Left renal cortex interstitium (tissue), 4 donors: ENCODE measurements at places on chromosomes 11 and 22. TPM values are rescaled to one million over a fixed set of nuclear protein-coding genes. Genes with fewer than 3 reads are reported as not detected.

- DNase-seq, result no peak
These were observed 48.4 kb downstream of the CSTPP1 start for GRCh38 chr11:46984987-46985386.

DNA sequence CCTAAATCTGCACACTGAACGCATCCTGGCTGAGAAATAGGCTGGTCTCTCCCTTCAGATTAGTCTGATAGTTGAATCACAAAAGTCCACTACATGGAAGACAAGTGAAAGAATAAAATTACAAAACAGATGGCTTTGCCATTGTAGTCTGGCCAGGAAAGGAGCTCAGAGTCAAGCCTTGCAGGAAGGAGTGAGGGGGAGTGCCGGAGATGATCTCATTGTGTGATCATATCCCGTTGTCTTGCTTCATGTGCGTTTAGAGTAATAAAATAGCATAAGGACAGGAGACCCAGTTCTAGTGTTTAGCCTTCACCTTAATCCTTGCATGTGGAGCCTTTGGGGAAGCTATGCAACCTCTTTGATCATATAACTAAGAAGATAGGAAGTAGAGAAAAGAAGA lies 666.7 kb upstream of the RAG2 start:
- no peak for DNase-seq

DNA sequence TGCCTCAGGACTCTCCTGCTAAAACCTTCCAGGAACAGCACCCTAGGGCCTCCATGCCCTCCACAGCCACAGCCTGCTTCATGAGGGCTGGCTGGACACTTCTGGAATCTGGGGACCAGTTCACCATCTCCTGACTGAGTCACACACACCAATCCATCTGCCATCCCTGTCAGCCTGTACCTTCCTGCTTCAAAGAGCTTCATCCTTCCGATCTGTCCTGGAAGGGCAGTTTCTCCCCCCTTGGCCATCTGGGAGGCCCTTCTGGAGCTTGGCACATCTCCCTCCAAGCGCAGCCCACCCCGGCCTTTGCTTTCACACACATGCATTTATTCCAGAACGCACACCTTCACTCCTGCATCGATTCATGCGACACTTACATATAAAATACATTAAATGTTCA lies 13.0 kb downstream of the APBB1 start:
- no peak for DNase-seq

GRCh38 chr22:17957693-17958092 lies 66.7 kb downstream of the MICAL3 start:
- no peak for DNase-seq

- no peak for DNase-seq
These were observed 1568.5 kb downstream of the FAM181B start for GRCh38 chr11:81165164-81165563.

- DNase-seq, result no peak
These were observed 12.5 kb downstream of the MUC5B start for GRCh38 chr11:1235306-1235900.

DNA sequence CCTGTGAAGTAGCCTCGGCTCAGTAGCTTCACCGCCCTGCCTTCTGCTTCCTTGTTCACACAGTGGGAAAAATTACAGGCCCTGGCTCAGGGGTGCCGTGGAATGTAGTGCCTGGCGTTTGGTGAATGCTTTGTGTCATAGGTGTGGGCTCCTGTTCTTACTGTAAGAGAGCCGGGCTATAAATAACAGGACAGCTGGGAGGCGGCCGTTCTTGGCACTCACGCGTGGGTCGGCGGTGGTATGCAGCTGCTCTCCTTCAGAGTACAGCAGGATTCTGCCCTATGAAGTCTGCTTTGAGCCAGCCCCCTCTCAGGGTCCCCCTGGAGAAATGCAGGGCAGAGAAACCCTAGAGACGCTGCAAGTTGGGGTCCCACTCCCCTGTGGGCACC lies 84.2 kb downstream of the CTTN start:
- no peak for DNase-seq

GRCh38 chr22:20388200-20388599 lies 5.8 kb upstream of the ZNF74 start:
- no peak for DNase-seq

DNA sequence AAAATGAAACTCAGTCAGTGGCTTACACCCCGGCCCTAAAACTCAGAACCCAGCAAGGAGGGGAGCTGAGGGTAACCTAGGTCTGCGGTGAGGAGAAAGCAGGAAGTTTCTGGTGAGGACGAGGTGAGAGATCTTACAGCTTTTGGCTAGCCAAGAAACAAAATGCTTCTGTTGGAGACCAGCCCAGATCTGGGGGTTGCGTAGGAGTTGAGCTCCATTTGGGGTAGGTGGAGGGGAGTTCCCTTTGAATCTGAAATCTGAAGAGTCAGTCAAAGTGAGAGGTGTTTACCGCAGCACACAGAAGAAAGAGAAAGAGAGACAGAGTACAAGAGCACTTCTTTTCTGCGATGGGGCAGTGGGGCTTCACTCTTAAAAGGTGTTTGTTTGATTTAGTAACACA lies 29.6 kb downstream of the EHF start:
- no peak for DNase-seq

DNA sequence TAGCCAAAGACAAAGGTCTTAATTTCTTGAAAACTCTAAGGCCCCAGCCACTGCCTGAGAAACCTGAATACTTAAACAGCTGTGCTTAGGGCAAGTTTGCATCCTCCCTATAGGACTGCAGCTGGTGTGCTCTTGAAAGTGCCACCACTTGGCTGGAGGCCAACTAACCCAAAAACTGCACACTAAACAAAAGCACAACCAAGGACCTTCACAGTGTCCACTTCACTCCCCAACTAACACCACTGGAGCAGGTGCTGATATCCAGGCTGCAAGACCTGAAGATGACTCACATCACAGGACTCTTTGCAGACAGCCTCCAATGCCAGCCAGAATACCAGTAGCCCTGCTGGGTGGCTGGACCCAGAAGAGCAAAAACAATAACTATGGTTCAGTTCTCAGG lies 357.7 kb upstream of the ARHGAP42 start:
- no peak for DNase-seq

DNA sequence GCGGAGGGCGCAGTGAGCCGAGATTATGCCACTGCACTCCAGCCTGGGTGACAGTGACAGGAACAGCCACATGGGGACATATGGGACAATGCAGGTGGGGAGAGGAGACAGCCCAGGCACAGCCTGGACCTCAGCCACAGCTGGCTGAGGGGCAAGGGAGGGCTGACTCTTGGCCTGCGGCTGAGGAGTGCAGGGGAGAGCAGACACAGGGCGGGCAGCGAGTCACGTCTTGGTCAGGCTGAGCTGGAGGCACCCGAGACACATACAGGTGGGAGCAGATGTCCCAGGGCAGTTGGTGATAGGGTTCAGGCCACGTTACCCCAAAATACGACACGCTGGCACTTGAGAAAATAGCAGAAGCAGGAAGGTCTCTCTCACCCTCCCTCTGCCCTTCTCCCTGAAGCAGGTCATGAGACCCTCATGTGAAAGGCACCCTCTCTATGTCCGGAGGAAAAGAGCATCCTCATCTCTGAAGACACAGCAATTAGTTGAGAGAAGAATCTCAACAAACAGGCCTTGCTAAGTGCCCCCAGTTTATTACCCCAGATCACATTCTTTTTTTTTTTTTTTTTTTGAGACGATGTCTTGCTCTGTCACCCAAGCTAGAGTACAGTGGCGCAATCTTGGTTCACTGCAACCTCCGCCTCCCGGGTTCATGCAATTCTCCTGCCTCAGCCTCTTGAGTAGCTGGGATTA lies 10.5 kb downstream of the KIAA0930 start:
- no peak for DNase-seq

- no peak for DNase-seq
These were observed 85.1 kb upstream of the CARD18 start for GRCh38 chr11:105224482-105225253.

DNA sequence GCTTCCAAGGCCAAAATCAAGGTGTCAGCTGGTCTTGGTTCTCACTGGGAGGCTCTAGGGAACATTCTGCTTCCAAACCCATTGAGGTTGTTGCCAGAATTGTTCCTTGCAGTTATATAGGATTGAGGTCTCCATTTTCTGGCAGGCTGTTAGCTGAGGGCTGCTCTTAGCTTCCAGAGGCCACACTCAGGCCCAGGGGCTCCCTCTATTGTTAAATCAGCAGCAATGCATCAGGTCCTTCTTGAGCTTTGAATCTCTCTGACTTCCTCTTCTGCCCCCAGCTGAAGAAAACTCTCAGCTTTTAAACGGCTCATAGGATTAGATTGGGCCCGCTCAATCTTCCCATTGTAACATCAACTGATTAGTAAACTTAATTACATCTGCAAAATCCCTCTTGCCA lies 39.3 kb upstream of the BSX start:
- no peak for DNase-seq

GRCh38 chr11:85348945-85349344 lies 278.2 kb downstream of the DLG2 start:
- no peak for DNase-seq

The TRIM29 gene
- 1.4 TPM for polyA plus RNA-seq

The RAB38 gene
- polyA plus RNA-seq, result 25.3 TPM

The LINC01488 gene
- 0.06 TPM for polyA plus RNA-seq

The MFNG gene
- 6.6 TPM for polyA plus RNA-seq
